CD4-positive, alpha-beta T cell treated with Interleukin-4 for 1 hour (primary cell): ENCODE measurements at places on chromosomes 16 and 17.

DNA sequence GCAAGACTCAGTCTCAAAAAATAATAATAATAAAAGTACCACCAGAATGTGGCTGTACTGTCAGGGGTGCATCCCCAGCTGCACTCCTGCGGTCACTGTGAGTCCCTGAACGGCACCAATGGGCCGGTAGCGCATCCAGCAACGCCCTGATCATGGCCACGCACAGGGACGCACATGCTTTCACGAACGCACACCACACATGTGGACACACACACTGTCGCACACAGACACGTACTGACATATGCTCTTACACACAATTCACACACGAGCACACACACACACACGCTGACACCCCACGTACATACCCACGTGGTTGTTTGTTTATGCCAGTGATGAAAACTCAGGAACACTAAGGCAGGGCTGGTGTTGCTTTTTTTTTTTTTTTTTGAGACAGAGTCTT lies 21.8 kb downstream of the DOC2B start:
- no peak for DNase-seq

GRCh38 chr17:49214676-49215360 lies 4.3 kb downstream of the ABI3 start:
- no peak for DNase-seq

GRCh38 chr17:62398891-62399290 lies 18.5 kb downstream of the EFCAB3 start:
- DNase-seq: no peak

DNA sequence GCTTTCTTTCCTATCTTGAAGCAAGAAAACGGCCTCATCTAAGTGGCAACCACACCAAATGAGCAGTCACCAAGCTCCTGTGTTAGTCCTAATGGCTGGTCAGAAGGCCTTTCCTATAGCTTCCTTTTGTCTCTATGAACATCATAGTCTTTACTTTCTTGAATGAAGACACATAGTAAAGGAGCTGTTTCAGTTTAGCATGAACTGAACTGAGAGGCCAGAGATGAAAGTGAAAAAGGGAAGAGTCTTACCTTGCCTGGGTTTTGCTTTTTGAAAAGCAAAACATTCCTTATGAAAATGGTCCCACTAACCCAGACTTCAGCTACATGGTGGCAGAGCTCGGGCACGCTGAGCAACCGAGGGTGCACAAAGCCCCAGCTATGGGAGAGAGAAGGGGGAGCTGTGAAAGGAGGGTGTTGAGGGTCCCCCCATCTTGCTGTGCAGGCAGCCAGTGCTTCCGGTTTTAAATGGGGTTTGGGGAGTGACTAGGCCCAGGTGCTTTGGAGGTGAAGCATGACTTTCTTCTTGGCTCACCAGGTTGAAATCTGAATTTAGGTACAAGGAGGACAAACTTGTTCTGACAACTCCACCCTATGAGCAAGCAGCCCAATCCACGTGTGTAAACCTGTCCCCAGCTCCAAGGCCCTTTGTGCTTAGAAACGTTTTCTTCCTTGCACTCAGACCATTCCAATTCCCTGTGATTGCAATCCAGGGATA lies 9.1 kb upstream of the PSMC3IP start:
- DNase-seq: no peak

GRCh38 chr17:60902399-60902798 lies 224.7 kb downstream of the BCAS3 start:
- DNase-seq: no peak

DNA sequence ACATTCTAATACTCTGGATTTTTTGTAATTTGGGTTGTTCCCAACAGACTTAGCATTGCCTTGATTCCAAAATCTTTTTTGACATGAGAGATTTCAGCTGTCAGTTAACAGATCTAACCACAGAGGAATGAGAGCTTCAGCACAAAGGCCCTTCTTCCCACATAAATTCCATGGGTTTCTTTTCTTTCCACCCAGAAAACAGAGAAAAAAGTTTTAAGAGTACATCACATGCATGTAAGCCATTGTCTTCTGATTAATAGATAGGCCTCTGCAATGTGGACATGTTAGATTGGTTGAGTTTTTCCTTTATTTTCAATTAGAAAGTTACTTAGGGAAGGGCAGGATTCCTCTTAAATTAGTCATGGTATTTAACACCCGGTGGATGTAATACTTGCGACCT lies 939 bp downstream of the MYH8 start:
- DNase-seq: no peak

GRCh38 chr16:66474750-66475199 lies 47.7 kb downstream of the BEAN1 start:
- DNase-seq: peak; percentile 70

GRCh38 chr17:49351572-49352140 lies 10.4 kb downstream of the ZNF652 start:
- DNase-seq: no peak
